GM23248 (cell line): ENCODE measurements at places on chromosomes 2 and 18.
A peak's percentile ranks its signal among the peaks of the same experiment; 100 is the strongest.

GRCh38 chr2:128378231-128379020 is 59.8 kb upstream of the HS6ST1 start:
- no peak for DNase-seq

- no peak for DNase-seq
Measured at GRCh38 chr2:15152382-15152781, 408.8 kb downstream of the NBAS start.

DNA sequence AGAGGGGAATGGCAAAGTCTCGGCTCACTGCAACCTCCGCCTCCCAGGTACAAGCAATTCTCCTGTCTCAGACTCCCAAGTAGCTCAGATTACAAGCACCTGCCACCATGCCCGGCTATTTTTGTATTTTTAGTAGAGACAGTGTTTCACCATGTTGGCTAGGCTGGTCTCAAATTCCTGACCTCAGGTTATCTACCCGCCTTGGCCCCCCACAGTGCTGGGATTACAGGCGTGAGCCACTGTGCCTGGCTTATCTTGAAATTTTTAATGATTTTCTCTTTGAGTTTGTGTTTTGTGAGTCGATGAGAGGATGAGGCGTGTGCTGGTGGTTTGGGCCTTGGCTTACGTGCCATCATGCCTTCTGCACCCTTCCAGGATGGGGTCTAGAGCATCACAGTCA is 101.3 kb upstream of the ST3GAL5 start:
- no peak for DNase-seq

- peak; percentile 41 for DNase-seq
Measured at GRCh38 chr18:3305933-3306332, 44.0 kb downstream of the MYL12B start.

DNA sequence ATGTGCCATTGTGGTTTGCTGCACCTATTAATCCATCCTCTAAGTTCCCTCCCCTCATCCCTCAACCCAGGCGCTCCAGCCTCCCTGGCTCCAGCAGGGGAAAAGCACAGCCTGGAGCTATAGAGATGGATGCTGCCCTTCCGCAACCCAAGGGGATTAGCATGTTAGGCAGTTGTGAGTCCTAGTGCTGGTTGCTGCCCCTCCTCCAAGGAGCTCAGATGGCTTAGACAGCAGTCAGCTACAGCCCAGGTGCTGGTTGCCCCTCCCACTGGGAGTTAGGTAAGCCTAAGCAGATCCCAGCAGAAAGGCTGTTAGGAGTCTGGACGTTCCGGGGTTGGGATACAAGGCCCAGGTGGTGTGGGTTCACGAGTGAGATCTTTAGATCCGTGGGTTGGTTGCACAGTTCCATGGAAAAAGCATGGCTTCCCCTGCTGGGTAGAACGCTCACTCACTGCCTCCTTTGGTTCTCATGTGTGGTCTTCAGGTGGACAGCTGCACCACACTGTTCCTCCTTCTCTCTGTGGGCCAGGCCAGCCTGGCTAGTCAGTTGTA is 446.1 kb downstream of the ZNF804A start:
- DNase-seq: no peak

- DNase-seq: no peak
Measured at GRCh38 chr2:231306791-231307393, 88.6 kb upstream of the B3GNT7 start.

DNA sequence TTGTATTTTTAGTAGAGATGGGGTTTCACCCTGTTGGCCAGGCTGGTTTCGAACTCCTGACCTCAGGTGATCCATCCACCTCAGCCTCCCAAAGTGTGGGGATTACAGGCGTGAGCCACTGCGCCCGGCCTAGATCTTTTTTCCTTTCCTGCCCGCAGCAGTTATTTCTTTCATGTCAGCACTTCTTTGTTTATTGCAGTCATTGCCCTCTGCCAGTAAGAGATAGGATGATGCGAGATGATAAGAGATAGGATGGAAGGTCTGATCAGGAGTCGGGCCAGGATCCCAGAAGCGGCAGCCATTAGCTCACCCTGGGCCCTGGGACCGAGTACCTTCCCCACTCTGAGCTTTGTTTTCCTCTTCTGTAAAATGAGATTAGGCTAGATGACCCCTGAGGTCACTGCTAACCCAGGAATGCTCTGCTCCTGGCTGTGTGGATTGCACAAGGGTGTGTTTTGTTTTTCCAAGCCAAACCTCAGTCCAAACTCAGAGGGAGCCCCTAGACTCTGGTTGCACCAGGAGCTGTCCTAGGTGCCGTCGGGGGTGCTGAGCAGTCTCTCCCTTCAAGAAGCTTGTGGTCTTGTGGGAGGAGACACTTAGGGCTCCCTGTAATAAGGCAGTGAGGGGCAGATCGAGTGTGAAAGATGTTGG is 63.3 kb downstream of the LPIN1 start:
- DNase-seq: no peak
